Mucosa of gallbladder (tissue), 1 donor: ENCODE measurements at places on chromosomes 13 and 19.

GRCh38 chr13:44393391-44393790 lies 19.8 kb downstream of the SERP2 start:
- DNase-seq: no peak

DNA sequence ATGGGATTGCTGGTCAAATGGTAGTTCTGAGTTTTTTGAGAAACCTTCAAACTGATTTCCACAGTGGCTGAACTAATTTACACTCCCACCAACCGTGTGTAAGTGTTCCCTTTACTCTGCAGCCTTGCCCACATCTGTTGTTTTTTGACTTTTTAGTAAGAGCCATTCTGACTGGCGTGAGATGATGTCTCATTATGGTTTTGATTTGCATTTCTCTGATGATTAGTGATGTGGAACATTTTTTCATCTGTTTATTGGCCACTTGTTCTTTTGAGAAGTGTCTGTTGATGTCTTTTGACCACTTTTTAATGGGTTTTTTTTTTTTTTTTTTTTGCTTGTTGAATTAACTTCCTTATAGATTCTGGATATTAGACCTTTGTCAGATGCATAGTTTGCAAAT lies 4.3 kb downstream of the CAB39L start:
- DNase-seq: no peak

DNA sequence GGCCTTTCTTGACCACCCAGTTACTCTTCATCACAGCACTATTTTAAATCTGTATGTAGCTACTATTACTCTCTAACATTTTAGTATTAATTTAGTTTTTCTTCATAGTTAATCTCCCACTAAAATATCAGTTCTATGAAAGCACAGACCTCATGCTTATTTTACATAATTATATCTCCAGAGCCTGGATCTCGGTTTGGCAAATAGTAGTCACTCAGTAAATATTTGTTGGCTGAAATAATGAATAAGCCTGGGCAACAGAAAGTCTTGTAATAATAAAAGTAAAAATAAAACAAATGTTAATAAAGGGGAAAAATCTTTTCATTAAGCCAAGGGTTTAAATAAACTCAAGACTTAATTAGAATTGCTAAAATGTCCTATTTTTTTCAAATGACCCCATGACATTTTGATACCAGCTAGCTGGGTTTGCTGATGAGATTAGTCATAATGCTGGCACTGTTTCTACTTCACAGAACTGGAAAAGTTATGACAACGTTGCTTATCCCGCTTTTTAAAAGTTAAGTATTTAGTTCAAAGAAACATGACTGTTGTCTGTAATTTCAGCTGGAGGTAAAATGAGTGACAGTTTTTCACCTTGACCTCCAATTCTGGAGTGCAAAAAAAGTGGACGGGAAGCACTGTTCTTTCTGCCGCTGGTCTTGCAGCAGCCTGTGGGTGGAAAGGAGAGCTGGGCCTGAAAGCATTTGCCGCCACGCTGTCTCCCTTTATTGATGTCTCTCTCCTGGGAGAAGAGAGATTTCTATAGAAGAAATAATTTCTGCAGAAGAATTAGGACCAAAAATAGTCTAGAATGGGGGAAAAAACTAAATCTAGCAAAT lies 85.2 kb upstream of the SPATA13 start:
- DNase-seq: no peak

DNA sequence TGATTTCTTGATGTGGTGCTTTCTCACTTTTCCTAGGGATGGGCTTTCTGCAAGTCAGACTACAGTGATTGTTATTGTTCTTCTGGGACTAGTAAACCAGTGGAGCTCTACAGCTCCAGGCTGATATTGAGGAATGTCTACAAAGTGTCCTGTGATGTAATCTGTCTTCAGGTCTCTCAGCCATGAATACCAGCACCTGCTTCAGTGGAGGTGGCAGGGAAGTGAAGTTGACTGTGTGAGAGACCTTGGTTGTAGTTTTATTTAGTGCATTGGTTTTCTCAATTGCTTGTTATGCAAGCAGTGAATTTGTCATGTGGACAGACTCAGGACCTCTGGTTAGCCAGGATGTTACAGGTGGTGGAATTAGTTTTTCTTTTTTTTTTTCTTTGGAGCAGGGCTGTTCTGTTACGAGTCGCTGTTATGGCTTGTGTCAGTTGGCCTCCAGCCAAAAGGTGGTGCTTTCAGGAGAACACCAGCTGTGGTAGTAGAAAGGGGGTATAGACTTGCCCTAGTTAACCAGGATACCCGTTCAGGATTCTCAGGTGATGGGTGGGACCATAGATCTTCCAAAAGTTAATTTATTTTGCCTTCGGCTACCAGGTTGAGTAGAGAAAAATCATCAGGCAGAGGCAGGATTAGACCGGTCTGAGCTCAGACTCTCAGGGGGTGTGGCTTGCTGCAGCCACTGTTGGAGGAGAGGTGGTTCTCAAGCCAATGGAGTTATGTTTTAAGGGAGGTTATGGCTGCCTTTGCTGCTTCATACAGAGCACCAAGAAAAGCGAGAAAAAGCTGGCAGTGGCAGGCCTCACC lies 11.9 kb upstream of the ZNF675 start:
- no peak for DNase-seq

DNA sequence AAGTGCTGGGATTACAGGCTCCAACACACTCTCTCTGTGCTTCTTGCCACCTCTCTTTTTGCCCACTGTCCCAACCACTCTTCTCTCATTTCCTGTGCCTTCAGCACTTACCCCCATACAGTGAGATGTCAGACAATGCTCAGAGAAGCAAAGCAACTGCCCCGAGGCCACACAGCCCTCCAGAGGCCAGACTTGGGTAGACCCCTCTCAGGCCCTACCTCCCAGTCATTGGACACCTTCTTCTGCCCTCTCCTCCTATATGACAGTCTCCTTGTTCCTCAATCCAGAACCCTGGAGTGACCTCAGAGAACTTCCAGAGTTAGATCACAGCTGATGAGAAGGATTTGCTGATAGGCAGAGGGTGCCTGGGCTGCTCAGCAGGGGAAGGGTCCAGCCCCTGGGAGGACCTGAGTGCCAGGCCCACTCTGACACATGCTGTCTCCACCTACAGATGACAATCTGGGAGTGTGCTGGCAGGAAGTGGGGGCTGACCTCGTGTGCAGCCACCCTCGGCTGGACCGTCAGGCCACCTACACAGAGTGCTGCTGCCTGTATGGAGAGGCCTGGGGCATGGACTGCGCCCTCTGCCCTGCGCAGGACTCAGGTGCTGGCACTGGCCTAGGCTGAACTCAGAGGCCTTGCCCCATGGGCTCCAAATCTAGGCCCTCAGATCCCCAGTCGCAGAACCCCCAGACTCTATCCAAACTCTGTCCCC lies 24.4 kb downstream of the LTBP4 start:
- no peak for DNase-seq

DNA sequence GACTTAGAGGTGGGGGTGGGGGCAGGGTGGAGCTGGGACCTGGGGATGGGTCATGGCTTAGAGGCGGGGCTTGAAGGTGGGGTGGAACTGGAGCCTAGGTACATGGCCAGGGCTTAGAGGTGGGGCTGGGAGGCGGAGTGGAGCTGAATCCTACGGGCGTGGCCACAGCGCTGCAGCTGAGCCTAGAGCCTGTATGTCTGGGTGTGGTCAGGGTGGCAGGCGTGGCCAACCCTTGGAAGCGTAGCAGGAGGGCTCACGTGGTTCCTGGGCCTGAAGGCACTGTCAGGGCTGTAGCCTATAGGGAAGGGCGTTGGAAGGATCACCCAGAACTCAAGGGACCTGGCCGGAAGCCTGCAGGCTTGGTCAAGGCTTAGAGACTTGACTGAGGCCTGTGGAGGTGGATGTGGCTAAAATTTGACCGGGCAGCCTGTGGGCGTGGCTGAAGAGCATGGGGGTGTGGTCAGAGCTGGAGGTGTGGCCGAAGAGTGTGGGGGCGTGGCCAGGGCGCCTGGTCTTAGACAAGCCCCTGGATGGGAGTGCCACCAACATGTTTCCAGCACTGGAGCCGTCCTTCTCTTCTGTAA lies 24.3 kb downstream of the COLGALT1 start:
- DNase-seq: peak; percentile 35

- DNase-seq: no peak
Measured at GRCh38 chr13:87052731-87053130, 618.4 kb upstream of the SLITRK5 start.

GRCh38 chr13:46296115-46296822 lies 84.5 kb downstream of the LRRC63 start:
- no peak for DNase-seq

DNA sequence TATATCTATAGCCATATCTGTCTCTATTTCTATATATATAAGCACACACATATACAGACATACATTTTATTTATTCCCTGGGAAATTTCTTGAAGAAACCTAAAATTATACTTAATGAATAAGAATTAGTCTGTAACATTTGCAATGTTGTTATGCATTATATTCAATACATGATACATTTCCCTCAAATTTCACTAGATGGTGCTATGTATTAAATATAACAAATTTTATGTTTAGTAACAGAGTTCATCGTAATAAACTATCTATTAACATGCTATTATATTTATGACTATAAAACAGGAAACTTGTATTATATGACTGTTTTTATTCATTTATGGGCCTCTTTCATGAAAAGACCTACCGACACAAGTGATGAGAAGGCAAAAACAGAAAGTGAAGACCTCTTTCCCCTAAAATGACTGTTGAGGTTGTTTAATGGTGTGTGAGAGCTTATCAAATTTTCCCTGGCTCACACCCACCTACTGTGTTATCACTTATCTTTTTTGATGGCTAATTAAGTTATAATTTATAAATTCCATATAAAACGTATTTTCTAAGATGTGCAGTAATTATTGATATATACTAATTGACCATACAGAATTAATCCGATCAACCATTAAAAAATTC lies 881.9 kb downstream of the SLITRK6 start:
- no peak for DNase-seq

- DNase-seq: no peak
Measured at GRCh38 chr13:95185851-95186250, 115.4 kb downstream of the ABCC4 start.

DNA sequence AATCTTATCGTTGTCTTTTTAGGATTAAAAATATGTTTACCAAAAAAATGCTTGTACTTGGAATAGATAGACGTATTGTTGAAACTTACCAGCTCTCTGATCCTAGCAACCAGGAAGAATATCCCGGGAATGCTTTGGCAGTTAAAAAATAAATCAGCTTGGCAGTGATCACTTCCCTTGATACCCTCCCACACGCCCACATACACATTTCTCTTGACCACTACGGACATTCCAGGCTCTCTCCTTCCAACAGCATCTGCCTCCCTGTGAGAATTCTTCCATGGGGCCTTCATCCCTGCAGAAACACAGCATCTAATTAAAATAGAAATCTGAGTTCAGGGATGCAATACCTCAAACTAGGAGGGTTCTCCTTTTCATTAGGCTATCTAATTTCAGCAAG lies 57.9 kb downstream of the THSD1 start:
- DNase-seq: no peak

DNA sequence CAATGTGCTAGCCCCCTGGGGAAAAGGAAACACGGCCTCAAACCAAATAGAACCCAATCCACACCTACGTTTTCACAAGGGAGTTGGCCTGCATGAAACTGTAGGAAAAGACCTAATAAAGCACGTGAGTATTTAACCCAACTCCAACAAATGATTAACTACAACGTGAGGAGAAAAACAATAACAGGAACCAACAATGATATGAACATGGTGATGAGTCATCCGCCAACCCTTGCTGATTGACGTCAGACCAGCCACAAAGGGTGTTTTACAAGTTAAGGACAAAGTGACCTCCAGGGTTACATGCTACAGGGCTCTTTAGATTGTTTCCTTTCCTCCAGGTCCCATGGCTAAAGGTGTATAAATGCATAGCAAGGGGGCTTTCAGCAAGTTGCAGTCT lies 460.5 kb downstream of the COG6 start:
- DNase-seq: peak; percentile 81

GRCh38 chr13:39349391-39349960 lies 253.5 kb downstream of the LHFPL6 start:
- DNase-seq: no peak

DNA sequence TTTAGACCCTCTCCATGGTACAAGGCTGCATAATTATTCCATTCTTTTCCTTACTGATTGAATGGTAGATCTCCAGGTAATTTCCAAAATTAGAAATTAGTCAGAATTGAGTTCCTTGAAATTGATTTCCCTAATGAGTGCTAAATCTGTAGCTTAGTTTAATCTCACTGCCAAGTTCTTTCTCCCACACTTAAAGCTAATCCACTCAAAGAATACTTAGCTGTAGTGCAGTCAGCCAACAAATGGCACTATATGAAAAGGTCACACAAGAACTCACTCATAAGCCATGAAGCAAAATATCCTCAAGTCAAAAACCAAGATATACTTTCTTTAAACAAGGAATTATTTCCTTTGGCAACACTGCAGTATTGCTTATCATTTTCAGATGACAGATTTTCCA lies 62.0 kb downstream of the XPO4 start:
- DNase-seq: no peak

GRCh38 chr19:39997638-39998216 lies 867 bp downstream of the ZNF546 start:
- no peak for DNase-seq

GRCh38 chr13:38670627-38671026 lies 16.2 kb upstream of the FREM2 start:
- no peak for DNase-seq

GRCh38 chr13:27353166-27353583 lies 71.2 kb upstream of the GTF3A start:
- DNase-seq: no peak

DNA sequence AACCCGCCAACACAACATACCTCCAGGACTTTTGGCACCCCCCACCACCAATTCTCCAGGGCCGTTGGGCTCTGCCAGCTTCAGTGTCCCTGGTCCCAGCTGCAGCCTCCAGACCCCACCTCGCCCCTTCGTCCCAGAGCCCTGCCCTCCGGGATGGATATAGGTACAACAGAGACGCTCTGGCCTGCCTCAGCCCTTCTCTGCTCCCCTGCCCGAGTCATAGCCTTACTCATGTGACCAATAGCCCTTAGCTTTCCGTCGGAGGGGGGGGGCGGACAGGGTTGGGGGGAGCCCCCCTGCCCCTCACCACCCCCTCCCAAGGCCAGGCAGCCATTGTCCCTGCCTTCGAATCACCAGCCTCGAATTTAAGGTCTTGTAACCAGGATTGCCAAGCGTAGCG lies 70.8 kb upstream of the NFIC start:
- DNase-seq: no peak

GRCh38 chr19:44741841-44742329 lies 6.6 kb upstream of the BCL3 start:
- DNase-seq: peak; percentile 98

DNA sequence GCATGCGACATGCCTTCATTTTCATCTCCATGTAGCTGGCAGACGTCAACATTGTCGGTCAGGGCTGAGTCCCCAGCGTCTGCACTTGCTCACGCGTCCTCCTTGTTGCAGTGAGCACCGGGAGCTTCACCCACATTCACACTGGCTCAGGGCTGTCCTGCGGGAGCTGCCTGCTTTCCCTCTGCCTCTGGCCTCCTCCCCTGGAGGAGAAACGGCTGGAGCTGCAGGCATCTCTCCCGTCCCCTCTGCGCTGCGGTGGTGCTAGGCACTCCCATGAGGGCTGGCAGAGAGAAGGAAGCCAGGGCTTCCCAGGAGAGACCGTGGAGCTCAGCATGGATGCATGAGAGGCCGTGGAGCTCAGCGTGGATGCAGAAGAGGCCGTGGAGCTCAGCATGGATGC lies 18.4 kb upstream of the TMEM255B start:
- no peak for DNase-seq
